ENCODE measurements at places on chromosomes 12 and 14.

- DNase-seq, result no peak
- no peak overlapping the region for H3K27ac ChIP-seq
- no peaks in the 10 kb centered on the region for H3K36me3 ChIP-seq
- H3K27me3 ChIP-seq, result peaks cover 3% of the 10 kb centered on the region
- no peaks in the 10 kb centered on the region for H3K4me1 ChIP-seq
Measured at GRCh38 chr12:91098461-91098860, 12.8 kb downstream of the LUM start.

GRCh38 chr12:89752341-89752740 lies 43.7 kb upstream of the ATP2B1 start:
- H3K36me3 ChIP-seq, result no peaks in the 10 kb centered on the region
- DNase-seq, result no peak
- H3K27me3 ChIP-seq, result no peaks in the 10 kb centered on the region
- H3K4me1 ChIP-seq, result no peaks in the 10 kb centered on the region
- no peak overlapping the region for H3K4me3 ChIP-seq

DNA sequence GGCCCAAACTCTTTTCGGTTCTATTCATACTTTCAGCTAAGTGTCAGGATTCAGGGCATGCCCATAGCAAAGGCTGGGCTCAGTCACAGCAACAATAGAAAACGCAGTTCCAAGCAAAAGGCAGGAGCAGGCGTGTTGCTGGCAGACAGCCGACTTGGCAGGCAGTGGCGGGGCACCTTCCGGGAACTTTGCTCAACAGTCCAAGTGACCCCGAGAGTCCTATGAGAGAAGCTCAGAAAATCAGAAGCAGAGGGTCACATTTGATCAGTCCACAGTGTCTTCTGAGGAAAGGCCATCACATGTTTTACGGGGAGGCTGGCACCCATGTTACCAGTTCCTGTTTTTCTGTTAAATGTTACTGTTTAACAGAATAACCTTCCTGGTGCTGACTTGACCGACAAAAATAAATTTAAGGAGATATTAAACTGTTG lies 115.0 kb downstream of the DACT1 start:
- DNase-seq, result no peak
- H3K27ac ChIP-seq, result no peak overlapping the region
- H3K4me3 ChIP-seq, result no peak overlapping the region

DNA sequence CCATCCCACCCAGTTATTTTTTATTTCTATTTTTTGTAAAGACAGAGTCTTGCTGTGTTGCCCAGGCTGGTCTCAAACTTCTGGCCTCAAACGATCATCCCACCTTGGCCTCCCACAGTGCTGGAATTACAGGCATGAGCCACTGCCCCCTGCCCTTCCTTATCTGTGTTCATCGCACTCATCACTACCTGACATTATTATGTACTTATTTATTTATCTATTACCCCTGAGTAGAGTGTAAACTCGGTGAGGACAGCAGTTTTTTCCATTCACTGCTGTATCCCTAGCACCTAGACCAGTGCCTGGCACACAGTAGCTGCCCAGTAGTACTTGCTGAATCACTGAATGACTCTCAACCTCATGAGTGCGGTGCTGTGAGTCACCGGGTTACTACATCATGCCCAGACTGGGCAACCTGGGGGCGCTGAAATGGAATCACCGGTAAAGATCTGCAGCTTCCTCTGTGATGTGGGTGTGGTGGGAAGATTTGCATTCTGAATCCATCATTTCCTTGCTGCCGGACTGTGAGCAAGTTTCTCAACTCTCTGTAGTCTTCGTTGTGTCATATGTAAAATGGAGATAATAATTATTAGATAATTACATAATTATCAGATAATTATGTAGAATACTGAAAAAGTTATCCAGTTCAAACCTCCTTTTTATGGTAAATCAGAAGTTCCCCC lies 81.9 kb upstream of the USP44 start:
- no peaks in the 10 kb centered on the region for H3K4me1 ChIP-seq
- DNase-seq, result no peak
- H3K27ac ChIP-seq, result no peak overlapping the region

DNA sequence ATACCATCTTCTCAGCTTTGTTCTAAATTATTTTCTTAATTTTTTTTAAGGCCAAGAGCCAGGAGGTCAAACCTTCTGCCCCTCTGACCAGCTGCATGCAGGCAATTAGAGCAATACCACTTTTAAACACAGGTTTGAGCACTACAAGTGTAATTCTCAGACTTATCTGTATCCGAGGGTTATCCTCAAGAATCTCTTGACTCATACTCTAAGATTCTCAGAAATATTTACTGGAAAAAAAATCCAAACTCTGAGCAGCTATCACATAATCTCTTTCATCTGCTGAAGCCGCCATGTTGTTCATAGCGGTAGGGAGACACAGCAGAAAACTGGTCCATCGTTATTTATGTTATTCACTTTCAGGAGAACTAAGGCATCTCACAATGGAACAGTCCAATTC lies 27.4 kb upstream of the PTHLH start:
- no peak overlapping the region for H3K4me3 ChIP-seq
- no peaks in the 10 kb centered on the region for H3K36me3 ChIP-seq
- H3K27ac ChIP-seq, result no peak overlapping the region
- no peak for DNase-seq

DNA sequence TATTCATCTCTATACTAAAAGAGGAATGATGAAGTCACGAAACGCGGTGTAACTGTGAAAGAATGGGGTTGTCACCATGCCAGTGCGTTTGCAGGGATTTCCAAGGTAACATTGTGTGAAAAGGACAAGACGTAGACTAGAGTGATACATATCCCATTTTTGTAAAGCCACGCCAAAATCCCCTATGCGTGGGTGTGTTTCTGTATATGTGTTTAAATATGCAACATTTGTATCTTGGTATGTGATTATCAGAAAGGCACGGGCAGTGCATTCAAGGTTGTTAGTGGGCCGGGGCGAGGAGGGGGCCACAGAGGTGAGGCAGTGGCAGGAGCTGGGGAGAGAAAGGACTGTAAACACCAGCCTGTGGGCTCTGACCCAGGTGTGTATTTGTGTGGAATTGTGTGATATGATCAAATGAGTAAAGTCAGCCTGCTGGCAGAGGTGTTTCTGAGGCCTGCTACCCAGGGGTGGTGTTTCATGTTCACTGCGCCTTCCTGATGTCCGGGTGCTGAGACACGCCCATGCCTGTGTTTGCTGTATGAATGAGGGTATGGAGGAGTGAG lies 137.8 kb downstream of the ADGRD1 start:
- H3K27ac ChIP-seq, result peak overlapping the region; percentile 3
- DNase-seq, result no peak
- H3K4me1 ChIP-seq, result peaks cover 40% of the 10 kb centered on the region
- H3K4me3 ChIP-seq, result no peak overlapping the region

DNA sequence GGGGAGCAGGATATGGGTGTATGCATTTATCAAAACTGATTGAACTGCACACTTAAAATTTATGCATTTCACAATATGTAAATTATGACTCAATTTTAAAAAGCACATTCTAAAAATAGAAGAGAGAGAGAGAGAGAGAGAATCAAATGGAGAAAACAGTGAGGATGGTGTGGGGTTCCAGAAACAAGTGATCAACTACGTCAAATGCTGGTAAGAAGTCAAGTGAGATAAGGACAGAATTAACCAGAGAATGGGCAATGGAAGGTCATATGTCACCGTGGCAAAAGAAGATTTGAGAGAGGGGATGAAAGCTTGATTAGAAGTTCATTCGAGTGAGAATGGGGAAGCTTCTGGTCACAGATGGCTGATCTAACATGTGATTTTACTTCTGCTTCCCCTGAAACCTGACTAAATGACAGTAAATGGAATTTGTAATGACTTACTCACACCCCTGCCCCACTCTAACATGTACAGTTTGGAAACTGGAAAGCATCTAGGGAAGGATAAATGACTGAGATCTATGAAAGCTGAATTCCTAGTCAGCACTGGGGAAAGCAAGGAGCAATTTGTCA lies 276.5 kb upstream of the AMIGO2 start:
- no peak overlapping the region for H3K4me3 ChIP-seq
- H3K36me3 ChIP-seq, result no peaks in the 10 kb centered on the region
- peak overlapping the region; percentile 78 for H3K27ac ChIP-seq
- peaks cover 4% of the 10 kb centered on the region for H3K27me3 ChIP-seq
- DNase-seq, result no peak

DNA sequence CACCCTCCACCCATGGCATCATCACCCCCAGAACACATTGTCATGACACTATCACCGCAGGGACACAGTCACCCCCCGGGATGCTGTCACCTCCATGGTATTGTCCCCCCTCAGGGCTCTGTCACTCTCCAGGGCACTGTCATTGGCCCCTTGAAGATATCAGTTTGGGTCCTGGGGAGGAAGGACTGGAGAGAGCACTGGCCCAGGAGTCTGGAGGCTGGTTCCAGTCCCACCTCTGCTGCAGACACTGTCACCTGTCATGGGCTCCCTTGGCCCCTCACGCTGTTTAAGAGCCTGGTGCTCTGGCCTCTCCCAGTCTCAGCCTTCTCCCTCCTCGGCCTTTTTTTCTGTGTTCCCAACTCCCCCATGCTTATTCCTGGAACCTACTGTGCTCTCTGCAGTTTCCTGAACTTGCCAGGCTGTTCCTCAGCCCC lies 31.9 kb downstream of the SERPINA3 start:
- H3K4me3 ChIP-seq, result no peak overlapping the region
- no peak for DNase-seq
- H3K27me3 ChIP-seq, result peaks cover 7% of the 10 kb centered on the region

GRCh38 chr12:95582230-95583058 lies 31.2 kb upstream of the USP44 start:
- no peaks in the 10 kb centered on the region for H3K4me1 ChIP-seq
- no peaks in the 10 kb centered on the region for H3K36me3 ChIP-seq
- no peak overlapping the region for H3K4me3 ChIP-seq
- peaks cover 10% of the 10 kb centered on the region for H3K27me3 ChIP-seq
- H3K27ac ChIP-seq, result no peak overlapping the region
- DNase-seq, result no peak

DNA sequence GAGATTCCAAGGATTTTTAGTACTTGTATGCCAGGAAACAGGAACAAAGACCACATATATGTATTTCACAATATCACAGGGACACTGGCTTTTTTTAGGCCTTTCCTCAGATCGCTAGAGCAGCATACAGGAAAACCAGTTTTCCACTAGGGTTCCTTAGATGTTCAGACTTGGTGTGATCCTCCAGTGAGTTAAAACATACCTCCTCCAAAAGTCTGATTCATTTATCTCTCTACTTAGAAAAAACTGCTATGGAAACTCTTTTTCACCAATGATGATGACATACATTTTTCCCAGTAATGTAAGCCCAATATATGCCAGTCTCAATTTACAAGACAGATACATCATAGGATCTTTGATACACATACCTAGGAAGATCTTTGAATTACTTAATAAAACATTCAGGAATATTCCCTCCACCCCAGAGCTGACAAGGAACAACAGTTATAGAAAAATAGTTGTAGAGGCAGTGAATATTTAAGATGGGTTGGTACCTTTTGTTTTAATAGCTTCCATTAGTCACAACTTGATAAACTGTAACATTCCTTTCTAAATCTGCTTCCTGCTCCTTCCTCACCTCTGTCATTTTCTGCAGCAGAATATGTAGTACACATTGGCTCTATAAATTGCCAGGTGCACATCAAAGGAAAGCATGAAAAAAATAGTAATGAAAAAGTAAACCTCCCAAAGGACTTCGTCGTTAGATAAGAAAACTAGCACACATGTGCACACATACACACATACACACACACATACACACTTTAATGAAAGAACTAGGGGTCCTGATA lies 27.5 kb downstream of the BCAT1 start:
- DNase-seq, result no peak
- peak overlapping the region; percentile 46 for H3K27ac ChIP-seq
- peaks cover 86% of the 10 kb centered on the region for H3K36me3 ChIP-seq
- H3K4me3 ChIP-seq, result no peak overlapping the region
- H3K27me3 ChIP-seq, result no peaks in the 10 kb centered on the region
- no peaks in the 10 kb centered on the region for H3K4me1 ChIP-seq

DNA sequence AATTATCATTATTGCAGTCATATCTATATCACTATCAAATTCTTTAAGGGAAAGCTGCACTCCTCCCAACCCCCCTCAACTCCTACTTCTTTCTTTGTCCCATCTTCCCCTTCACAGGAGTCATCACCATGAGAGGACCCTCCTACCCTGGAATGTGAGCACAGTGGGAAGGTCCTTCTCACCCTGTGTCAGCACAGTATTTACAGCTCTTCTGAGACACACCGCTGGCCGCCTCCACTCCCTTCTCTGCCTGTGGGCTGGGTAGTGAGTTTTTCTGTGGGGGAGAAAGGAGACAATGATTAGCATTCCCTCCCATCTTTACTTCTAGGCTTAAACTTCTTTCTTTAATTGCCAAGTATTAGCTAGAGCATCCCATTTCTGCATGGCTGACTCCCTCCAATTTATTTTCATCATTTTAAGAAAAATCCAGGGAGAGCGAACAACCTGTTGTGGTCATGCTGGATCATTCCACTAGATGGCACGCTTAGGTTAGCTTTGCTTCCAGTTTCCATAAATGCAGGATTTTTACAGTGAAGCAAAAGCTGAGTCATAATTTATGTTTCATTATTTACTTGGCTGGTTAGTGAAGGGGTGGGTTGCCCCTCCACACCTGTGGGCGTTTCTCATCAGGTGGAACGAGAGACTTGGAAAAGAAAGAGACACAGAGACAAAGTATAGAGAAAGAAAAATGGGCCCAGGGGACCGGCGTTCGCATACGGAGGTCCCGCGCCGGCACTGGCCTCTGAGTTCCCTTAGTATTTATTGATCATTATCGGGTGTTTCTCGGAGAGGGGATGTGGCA lies 188.5 kb downstream of the ALX1 start:
- H3K27ac ChIP-seq, result peak overlapping the region; percentile 55
- peaks cover 21% of the 10 kb centered on the region for H3K4me1 ChIP-seq
- H3K36me3 ChIP-seq, result peaks cover 5% of the 10 kb centered on the region
- DNase-seq, result peak; percentile 54
- H3K27me3 ChIP-seq, result peaks cover 4% of the 10 kb centered on the region
